Stimulated activated CD8-positive, alpha-beta memory T cell treated with anti-CD3 and anti-CD28 coated beads, Interleukin-4, amount 100 ng/mL, for 4 hours (primary cell): ENCODE measurements at places on chromosomes 11 and 22.

DNA sequence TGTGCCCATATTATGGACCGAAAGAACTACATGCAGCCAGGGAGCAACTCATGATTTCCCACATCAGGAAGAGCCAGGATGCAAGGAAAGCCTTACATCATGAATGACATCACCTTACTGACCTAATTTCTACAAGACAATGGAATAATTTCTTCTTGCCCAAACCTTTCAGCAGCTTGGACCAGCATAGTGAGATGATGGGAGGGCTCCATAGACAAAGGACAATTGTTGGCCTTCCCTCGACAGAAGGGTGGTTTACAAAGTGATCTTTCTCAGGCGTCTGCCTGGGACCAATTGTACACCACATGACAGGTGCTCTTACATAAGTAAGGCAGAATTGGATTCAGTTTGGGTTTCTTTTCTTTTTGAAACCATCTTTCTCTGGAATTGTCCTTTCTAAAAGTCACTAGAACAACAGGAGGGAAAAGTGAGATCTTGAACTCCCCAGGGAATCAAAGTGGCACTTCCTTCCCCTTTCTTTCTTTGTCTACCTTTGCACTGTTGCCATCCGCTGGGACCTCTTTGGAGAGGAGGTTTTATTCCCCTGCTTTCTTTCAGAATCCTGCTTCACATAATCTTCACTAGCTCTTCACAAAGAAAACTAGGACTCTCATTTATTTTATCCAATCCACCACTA lies 51.7 kb upstream of the PAK1 start:
- DNase-seq: no peak

DNA sequence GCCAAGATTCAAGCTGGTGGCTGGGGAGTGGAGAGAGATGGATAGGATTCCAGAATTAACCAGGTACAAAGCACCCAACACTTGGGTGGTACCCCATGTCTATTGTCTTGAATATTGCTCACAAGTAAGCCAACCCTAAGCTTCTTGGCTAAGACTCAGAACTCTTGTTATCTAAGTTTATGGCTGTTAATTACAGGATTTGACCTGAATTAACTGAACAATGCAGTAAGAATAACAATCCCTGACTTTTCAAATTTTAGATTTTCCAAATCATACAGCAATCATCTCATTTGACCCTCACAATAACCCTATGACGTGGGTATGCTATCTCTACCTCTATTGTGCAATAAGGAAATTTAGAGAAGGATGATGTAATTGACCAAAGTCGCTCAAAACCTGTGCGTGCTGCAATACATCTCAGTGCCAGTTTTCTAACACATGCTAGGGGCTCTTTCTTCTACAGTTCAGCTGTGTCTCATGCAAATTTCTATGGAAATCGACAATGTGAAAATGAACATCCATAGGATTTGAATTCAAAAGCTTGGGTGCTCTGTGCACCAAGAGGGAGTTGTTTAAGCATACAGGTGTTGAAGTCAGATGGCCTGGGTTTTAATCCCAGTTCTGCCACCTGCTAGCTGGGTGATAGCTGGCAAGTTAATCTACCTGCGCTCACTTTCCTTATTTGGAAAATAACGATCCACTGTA lies 40.1 kb upstream of the APLNR start:
- no peak for DNase-seq

GRCh38 chr11:103358251-103358650 lies 249.0 kb downstream of the DYNC2H1 start:
- no peak for DNase-seq

- DNase-seq: no peak
These were observed 76.5 kb downstream of the C11orf91 start for GRCh38 chr11:33624083-33624482.

DNA sequence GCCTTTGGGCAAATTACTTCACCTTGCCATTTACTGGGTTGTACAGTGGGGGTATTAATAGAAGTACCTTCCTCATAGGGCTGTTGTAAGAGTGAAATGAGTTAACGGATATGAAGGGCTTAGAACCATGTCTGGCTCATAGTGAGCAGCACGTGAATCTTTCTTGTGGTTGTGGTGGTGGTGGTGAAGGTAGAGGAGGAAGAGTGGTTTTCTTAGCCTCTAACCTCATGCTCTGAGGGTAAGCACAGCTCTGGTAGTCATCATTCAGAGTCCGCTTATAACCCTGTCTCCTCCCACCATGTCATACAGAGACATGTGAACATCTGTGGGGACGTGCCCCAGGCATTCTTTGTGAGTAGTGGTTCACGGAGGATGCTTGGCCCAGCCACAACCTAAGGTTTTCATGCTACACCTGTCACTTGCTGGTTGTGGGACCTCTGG lies 43.6 kb downstream of the TEAD1 start:
- no peak for DNase-seq

GRCh38 chr11:11476499-11476898 lies 123.4 kb upstream of the CSNK2A3 start:
- no peak for DNase-seq

GRCh38 chr11:58628446-58628845 lies 6.0 kb downstream of the CNTF start:
- DNase-seq: no peak

DNA sequence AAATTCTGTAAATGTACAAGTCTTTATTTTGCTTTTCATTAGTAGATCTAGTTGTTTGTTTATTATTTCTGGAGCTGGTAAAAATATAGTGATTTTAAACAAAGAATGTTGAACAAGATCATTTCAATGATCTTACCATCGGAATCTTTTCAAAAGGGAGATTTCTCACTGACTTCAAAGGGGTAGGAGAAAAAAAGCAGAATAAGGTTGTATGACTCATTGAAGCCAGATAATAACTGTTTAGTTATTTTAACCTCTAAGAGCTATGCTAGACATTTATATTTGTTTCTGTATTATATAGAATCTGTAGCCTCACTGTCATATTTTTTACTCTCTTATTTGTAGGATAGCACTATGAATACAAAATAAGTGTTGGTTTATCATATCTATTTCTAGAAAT lies 8.1 kb upstream of the PDE3B start:
- DNase-seq: no peak

DNA sequence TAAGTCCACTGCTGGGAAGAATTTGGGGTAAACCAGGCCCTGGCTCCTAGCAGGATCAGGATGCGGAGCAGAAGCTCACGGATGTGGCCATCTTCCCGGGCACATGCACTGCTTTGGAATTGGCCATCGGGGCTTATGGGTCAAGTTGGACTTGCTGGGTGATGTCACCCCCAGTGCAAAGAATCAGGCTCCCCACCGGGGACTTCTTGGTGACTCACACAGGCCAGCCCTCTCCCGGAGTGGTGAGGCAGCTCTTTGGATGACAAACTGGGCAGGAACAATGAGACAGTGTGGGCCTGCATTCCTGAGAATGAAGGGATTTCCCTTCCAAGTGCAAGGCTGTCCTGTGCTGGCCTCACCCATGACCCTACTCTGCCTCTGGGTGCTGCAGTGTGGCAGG lies 128.8 kb upstream of the ANO1 start:
- no peak for DNase-seq

- DNase-seq: no peak
These were observed at the start of gene CREB3L1 for GRCh38 chr11:46277622-46278386. CREB3L1 (plus strand) TSS chr11:46277662; CDS start chr11:46278112, 450 bp downstream.

DNA sequence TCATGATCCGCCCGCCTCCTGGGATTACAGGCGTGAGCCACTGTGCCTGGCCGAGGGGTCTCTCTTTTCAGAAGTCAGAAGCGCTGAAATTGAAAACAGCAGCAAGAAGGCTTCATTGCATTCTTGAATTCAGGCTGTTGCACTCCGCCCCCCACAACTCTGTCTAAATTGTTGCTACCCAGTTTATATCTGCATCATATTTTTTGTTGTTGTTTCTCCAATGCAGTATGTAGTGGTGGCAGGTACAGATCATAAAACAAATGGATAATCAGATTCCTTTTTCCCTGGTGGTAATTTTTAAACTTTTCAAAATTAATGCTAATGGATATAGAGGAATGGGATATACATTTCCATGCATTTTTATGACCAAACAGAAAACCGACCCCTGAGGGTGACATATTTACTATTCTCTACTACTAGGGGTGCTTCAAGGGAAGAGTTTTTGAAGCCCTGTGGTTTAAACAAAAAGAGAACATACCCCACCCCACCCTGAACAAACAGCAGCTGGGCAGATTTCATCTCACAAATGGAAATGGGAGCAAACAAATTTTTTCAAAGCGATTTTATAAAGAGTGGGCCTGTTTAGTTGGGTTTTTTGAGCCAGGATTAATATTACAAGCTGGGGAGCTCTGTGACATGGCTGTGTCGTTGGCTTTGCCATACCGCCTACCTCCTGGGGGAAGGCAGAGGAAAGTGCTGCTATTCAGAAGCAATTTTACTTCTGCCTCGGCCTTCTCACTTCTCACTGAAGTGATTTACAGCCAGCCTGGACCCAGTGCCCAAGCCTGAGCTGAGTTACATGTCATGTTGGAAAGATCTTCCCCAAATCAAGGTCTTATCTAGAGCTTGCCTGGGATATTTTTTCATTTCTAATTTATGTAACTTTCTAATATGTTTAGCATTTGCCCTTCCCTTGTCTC lies 16.0 kb upstream of the TMA7B start:
- DNase-seq: no peak

GRCh38 chr11:70471254-70471653 lies 72.9 kb downstream of the CTTN start:
- no peak for DNase-seq
